ENCODE measurements at places on chromosomes 4 and X.

DNA sequence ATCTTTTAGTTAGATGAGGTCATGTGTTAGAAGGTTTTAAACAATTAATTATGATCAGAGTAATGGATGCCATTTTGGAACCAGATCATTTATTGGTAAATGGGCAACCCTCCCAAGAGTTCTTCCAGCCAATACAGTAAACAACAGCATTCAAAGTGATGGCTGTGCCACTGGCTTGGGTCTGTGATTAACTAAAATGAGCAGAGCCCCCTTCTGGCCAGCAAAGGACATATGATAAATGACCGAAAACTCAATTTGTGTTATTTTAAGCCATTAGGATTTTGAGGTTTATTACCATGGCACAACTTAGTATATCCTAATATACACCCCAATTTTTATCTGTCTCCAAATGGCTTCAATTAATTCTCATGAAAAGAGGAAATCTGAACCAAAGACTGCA is 90.8 kb upstream of the NPFFR2 start:
- DNase-seq = no peak

DNA sequence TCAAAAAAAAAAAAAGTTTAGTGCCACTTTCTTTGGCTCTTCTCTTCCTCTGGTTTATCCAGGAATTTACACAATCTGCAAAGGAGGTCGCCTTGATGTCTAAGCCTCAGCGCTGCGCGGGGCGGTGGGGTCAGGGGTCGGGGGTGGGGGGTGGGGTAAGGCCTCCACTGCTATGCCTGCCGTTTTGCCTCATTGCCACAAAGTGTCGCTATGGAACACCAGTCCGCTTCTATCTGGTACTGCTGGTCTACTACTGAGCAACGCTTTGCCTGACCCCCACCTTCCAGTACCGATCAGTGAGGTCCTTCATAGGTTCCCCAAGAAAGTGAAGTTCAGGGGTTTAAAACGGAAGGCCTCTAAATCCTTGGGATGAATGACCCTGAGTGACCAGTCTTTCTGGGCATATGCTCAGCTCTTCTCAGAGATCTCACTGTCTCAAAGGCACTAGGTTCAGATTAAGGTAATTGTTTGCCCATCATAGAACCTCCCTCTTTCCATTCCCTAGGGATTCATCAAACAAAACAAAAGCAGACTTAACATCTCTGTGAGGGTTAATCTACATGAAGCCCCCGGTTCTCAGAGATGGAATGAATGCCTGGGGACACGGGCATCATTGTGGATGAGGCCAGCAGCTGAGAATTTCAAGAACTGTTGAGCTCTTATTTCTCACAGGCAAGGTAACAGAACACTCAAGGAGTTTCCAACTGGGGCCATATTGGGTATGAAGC is 16.9 kb upstream of the TSR2 start:
- no peak for DNase-seq

DNA sequence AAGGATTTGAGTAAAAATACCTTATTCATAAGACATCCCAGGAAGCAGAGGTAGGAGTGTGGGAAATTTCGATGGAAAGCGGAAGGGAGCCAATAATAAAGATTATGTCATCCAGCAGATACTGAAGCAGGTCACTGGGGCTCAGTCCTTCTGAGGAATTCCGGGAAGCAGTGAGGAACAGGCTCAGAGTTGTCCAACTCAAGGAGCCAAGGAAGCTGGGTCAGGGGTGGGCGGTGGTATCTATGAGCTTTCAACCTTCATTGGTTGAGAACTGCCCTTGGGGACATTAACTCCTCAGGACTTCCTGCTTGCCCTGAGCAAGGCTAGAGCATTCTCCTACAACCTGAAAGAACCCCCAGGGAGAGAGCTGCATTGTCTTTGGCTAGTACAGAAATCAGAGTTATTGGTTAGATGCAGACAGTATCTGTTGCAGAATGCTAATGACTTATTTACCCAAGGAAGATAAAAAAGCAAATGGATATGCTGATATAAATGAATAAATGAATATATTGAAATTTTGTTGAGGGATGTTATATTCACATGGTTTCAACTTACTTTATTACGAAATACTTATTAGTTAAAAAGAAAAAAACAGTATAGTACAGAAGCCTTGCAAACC is 68.2 kb downstream of the DMP1 start:
- no peak for DNase-seq

GRCh38 chrX:106963111-106963510 is 36.9 kb downstream of the MORC4 start:
- no peak for DNase-seq

DNA sequence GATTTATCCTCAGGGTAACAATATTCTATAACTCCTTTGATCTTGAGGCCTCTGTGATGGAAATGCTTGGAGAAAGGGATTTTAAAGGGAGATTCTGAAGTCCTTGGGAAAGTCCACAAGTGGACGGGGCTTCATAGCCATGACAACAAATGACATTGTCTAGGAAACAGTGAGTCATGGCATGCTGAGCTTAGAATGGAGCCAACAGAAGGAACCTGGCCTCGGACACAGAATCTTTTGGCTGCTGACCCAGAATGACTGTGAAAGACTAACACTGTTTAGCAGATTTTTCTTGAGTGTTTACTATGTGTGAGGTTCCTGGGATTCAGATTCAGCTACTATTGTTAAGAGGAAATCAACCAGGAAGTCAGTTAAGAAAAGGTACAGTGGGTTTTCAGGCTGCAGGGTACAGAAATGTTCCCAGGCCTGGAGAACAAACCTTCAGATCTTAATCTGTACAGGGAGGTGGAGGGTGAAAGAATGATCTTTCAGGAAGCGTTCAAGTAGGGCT is 18.1 kb upstream of the CXCL2 start:
- DNase-seq = no peak

DNA sequence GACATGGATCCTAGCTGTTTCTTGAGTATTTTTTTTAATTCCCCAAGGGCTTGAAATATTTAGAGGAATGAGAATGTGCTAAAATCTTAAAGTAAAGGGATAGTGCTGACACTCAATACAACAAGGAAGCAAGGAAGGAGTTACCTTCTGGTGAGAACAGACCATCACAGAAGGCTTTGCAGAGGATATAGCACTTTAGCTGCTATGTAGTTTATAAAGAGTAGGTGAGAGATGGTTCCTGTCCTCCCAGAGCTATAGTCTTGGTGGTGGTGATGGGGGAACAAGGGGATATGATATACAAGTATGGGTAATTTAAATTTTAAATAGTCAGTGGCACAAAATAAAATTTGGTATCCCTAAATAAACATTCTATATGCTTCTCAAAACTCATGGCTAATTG is 47.6 kb downstream of the MTHFD2L start:
- DNase-seq = no peak

DNA sequence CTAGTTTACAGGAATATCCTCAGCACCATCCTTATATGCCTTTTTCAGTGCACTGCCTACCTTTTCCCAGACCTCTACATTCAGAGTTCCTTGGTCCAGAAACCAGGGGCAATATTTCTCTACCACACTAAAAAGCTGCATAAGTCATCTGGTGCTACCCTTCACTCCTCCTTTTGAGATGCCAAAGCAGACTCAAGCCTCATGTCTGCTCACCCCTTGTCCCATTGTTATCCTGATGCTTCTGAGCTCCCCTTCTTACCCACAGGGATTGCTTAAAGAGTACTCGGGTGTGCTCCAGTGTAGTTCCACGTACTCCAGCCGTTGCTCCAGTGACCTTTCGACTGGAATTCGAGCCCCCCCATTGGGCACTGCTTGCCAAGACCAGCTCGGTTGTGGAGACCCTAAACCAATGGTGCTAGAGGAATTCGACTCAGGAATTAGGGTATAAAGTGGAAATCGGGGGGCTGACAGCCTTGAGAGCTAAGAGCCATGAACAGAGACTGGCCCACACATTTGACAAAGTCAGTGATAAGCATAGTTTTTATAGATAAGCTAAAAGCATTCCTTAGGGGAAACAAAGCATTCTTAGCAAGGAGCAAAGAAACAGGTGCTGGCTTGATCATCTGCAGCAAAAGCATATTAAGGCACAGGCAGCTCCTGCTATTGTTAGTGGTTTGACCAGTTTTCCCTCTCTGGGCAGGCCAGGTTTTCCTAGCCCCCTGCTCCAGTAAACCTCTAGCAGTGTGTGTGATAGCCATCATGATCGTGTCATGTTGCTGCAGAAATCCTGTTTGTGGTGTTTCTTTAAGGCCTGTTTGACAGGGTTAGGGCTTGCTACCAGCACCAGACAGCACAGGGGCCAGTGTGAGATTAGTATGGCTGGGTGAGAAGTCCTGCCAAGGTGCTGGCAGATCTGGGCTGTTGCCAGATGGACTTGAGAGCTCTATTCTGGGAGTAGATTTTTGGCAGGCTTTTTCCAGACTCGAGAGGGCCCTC is 57.5 kb upstream of the WDR1 start:
- no peak for DNase-seq

DNA sequence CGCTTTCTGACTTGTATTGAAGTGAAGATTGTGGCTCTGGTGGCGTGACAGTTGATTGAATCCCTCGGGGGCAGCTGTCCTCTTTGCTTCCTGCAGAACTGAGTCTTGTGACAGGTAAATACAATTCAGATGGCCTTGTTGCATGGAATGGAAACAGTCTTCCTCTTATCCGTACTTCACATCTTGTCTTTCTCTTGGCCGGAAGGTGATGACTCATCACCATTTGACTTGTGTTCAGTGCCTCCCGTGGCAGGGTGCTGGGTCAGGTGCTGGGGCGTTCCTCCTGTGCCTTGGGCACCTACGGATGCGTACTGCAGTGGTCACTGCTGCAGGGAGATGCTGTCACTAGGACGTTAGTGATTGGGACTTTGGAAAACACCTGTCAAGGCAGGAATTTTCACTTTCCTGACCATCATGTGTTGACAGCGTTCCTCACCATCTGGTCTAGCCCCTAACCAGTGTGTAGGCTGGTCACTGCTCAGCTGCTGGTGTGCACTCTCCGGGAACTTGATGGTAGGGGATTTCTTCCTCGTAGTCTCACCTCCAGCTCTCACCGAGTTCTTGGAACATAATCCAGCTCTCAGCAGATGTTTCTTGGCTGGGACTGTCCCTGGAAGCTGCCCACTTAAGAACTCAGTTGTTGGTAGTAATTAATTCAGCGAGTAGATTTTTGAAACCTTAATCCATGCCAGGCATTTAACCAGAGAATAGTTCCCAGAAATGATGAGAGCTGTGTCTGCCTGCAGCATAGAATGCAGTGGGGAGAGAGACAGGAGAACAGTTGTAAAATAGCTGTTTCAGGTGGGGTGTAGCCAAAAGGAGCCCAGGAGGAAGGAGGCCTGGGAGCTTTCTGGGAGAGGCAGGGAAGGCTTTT is 7.2 kb downstream of the TBC1D14 start:
- DNase-seq = peak; percentile 47

DNA sequence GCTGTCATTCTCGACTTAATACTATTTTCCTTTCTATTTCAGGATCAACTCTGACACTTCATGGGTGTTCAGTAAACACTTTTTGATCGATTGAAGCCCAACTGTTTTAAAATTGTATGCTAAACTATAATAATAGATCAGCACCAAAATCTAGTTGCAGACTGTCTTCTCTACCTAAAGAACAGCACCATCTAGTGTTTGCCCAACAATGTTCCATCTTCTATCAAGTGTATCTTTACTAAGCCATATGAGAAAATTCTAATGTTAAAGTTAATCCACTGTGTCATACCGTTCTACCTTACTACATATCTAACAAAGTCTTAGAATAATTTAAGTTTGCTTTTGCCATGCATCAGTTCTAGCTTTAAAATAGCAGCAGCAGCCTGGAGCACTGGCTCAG is 113.0 kb upstream of the PRDX4 start:
- no peak for DNase-seq

DNA sequence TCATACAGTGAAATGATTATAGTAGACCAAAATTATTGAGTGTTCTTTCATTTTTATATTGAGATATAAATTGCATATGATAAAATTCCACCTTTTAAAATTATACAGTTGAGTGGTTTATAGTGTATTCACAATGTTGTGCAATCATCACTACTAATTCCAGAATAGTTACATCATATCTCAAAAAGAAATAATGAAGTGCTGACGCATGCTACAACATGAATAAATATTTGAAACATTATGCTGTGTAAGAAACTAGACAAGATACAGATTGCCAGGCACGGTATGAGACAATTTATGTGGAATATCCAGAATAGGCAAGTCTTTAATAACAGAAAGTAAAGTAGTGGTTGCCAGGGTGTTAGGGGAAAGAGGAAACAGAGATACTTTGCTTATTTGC is 871.7 kb downstream of the FAM133A start:
- DNase-seq = no peak

- DNase-seq = no peak
Observed at GRCh38 chrX:149461746-149462145, 43.4 kb downstream of the IDS start.

- DNase-seq = no peak
Observed at GRCh38 chrX:8760021-8760420, 28.1 kb upstream of the ANOS1 start.

- DNase-seq = no peak
Observed at GRCh38 chrX:45712067-45712466, 511.4 kb upstream of the DIPK2B start.

- DNase-seq = no peak
Observed at GRCh38 chr4:12409507-12410190, 981.0 kb upstream of the HS3ST1 start.

GRCh38 chr4:119564106-119564505 is 64.5 kb downstream of the PDE5A start:
- DNase-seq = no peak

DNA sequence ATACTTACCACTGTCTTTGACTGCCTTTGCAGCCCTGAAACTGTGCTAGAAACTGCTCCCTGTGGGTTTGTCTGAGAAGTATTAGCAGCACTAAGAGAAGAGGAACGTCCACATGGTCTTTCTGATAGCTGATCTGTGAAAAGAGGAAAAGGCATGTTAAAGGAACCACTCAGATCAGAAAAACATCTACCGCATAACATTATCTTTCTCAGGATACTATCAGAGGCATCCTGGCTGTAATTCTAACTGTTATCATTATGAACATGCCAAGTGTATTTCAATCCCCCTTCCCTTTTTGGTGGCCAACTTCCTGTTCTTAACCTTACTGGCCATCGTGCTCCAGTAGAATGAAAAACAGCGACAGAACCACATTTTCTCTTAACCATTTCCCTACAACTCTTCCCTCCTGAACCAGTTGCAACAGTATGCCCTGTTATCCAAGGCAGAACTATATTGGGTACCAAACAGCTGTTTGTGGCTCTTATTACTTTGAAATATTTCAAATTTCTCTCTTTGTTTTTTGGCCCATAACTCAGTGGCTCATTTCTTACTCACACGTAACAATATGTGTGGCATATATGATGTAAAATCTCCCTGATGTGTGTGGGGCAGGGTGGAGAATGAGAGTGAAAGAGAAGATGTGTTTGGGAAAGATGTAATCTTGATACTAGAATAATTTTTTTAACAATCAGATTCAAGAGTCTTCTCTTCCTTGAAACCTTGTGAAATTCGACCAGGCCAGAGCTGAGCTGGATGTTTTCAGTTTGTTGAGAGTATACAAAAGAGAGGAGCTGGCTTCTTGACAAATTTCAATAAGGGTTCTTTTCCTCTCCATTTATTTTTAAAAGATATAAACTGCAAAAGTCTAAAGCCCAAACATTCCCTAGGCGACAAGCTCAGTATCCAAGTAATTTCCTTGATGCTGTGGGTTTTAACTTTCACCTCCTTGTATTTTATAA is 35.2 kb downstream of the ARHGEF6 start:
- no peak for DNase-seq

GRCh38 chr4:163353054-163353453 is 9.4 kb downstream of the NPY5R start:
- DNase-seq = no peak

Measured in stimulated activated CD4-positive, alpha-beta T cell treated with anti-CD3 and anti-CD28 coated beads, Interleukin-2, amount 100 ng/mL, for 48 hours (primary cell).